GM03348 (cell line): ENCODE measurements at places on chromosomes 11 and 22.
A peak's percentile ranks its signal among the peaks of the same experiment; 100 is the strongest.

DNA sequence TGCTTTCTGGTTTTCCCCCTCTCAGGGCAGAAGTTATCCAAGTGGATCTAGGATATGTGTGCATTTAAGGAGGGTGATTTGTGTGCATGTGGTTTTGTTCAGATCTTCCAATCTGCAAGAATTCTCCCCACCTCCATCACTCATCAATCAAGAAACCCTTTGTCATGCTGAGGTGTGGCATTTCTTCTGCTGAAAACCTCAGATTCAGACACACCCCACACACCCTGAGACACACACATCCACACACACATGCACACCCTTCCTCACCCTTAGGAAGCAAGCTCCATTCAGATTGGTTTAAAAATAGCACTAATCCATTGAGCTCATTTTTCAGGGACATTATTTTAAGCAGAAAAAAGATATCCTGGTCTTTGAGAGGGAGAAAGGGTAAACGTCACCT, 106.1 kb upstream of the HSD17B12 start:
- no peak for DNase-seq

GRCh38 chr11:48216510-48216909, at the start of gene OR4B1:
TSS of gene OR4B1 (plus strand) at chr11:48216810. CDS start at chr11:48216810, 0 bp downstream.
- DNase-seq, result no peak

DNA sequence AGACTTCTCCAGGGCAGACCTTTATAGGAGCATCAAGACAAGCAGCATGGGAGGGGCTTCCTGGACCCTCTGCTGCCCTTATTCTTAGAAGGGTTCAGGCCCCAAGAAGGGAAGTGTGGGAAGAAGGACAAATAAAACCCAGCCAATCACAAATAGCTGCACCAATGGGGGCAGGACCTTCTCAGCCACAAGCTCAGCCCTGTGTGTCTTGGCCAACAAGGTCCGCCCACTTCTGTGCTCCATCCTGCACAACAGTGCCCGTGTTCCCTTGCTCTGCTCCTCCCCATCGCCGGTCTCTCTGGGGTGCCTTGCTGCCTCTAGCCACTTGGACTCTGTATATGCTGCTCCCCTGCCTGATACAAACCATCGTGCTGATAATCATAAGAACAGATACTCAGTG, 86.1 kb downstream of the NAT10 start:
- DNase-seq, result no peak

- no peak for DNase-seq
These were observed 25.6 kb upstream of the GLYATL1 start for GRCh38 chr11:58913685-58914084.

DNA sequence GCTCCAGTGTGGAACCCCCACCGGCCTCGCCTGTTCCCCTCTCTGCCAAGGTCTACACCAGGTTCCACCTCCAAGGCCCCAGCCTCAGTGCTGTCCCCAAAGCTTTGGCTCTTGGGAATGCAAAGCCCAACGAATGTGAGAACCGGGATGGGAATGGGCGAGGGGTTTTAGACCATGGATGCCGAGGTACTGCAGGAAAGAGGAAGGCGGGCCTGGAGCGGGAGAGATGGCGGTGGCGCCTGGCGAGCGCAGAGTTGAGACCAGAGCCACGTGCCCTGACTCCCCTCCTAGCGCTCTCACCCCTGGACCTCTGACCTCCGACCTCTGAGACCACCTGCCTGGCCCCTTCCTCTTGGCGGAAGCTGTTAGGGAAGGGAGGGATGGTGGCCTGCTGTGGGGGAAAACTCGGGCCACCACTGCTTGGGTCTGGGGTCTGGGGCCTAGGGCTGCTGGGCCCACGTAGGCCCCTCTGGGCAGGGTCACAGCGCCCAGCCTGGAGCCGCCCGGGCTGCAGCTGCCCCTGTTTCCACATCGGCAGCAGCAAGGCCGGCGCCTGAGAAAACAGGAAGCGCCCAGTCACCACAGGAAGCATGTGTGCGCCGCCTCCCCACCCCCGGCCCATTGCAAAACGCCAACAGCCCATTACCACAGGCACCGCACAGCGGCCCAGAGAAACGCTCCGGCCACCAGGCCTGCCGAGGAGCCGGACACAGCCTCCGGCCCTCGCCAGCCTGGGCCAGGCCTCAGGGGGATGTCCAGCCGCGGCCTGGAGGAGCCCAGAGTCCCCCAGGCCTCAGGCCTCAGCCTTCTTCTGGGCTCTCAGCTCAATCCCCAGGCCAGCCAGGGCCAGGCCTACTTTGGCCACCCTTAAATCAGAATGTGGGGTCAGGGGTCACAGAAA, 13.8 kb upstream of the SLC39A13 start:
- DNase-seq, result no peak

GRCh38 chr11:4851033-4851432, 2.0 kb upstream of the OR51S1 start:
- DNase-seq, result no peak

GRCh38 chr11:47477323-47477722, 28.4 kb upstream of the RAPSN start:
- DNase-seq, result peak; percentile 18

DNA sequence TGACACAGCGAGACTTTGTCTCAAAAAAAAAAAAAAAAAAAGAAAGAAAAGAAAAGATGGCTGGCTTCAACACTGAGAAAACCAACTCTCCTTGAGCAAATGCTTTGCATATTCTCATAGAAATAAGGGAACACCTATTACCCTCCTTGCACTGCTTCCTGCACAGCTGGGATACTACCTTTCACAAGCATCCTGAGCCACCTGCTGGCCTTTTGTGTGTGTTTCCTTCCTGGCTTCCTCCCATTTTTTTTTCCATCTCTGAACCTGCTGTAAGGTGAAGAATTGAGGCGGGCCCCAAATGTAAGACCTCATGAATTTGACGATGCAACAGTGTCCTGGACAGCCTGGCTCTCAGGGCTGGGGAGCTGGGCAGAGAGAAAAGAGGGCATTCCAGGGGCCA, 1.9 kb upstream of the RFPL3 start:
- no peak for DNase-seq

DNA sequence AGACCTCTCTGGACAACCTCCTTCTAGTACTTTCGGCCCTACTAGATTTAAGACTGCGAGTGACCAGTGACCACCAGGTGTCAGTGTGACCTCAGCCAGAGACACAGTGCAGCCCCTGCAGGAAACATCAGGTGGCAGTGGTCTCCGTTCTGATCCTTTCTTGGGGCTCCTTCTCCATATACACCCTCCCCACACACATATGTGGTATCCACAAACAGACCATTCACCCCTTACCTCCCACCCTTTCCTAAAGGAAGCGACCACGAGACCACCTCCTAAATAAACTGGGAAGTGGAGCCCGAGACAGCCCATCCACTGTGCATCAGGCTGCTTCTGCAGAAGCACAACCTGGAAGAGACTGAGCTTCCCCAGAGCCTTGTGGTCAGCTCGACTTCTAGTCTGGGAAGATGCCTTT, 38.5 kb upstream of the CYP2D6 start:
- DNase-seq, result peak; percentile 80

DNA sequence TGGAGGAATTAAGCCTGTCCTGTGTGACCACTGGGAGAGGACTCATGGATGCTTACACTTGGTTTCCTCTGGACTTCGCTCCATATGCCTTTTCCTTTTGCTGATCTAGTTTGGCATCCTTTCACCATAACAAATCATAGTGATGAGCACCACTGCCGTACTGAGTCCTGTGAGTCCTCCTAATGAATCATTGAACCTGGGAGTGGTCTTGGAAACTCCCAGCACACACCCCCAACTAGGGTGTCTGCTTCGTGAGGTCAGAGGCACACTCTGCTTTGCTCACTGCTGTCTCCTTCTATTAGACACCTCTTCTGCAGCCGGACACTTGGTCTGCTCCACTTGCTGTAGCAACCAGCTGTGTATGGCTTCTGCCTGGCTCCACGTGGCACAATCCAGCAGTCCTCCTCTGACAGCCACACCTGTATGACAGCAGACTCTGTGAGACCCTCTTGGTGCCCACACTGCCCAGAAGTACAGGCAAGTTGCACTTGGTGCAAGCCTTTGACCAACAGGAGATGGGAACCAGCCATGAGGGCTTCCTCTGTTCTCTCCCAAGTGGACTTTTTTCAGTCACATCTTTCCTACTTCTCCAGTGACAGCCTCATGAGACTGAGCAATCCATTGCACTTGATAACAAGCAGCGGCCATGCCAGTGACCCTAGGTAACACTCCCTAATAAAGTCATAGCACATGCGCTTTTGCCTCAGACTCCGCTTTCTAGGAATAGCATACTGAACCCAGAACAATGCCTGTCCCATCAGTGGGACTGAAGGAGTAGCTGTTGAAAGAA, 65.0 kb upstream of the HMGXB4 start:
- DNase-seq, result no peak

GRCh38 chr11:6812390-6813005, 13.0 kb upstream of the OR6A2 start:
- DNase-seq, result peak; percentile 75

DNA sequence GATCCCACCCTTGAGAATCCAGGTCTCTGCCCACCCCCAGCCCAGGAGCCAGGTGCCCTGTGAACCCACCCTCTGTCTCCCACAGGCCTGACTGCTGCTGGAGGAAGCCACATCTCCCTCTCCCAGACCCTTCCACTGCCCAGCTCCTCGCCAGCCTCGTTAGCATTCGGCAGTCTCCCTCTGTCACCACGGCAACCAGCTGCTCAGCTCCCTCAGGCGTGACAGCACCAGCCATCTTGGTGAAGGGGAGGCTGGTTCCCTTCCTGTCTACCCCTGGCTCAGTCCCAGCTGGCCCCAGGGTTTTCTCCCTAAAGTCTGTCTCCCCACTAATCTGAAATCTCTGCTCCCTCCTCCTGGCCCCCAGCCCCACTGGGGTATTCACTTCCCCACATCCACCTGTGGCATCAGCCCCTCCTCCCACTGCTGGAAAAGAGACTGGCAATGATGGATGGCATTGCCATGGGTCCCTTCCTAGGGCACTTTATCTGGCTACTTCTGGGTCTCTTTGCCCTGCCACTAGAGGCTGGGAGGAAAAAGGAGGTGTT, 28.1 kb downstream of the NRXN2 start:
- no peak for DNase-seq
